ENCODE measurements at places on chromosomes 12 and 14. TPM values are rescaled to one million over a fixed set of nuclear protein-coding genes. Genes with fewer than 3 reads are reported as not detected.

DNA sequence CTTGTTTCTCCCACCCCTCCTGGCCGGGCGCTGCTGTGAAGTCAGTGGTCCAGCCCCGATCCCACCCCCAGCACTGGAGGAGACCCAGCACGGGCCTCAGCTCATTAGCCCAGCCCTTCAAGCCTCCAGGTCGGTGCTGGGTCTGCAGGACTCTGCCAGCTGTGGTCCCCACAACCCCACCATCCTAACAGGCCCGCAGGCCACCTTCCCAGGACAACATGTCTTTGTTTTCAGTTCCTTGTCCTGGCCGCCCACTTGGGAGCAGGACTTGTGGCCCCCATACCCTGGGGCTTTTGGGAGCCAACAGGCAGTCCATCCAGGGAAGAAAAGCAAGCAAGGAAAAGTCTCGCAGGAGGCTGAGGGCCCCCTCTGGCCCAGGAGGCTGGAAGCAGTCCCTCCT, 60.0 kb downstream of the HRK start:
- H3K36me3 ChIP-seq: peaks cover 2% of the 10 kb centered on the region
- peaks cover 21% of the 10 kb centered on the region for H3K4me1 ChIP-seq
- peak overlapping the region; percentile 98 for H3K27ac ChIP-seq
- no peak for DNase-seq

DNA sequence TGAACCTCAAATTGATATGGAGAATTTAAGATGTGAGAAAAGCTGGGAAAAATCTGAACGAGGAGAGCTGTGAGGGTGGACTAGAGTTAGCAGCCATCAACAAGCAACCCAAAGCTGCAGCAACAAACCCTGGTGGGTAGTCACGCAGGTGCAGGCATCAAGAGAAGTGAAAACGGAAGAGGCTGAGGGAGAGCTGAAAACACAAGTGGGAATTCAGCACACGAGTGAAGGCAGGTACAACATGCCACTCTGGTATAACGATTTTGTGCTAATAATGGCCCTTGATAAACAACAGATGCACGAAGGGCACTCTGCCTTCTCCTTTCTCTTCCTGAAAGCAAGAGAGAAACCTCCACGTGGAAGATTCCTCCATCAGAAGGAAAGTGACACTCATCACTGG, 11.5 kb downstream of the TCL1B start:
- H3K36me3 ChIP-seq: peaks cover 4% of the 10 kb centered on the region
- H3K27ac ChIP-seq: no peak overlapping the region
- peaks cover 4% of the 10 kb centered on the region for H3K4me1 ChIP-seq
- peaks cover 78% of the 10 kb centered on the region for H3K27me3 ChIP-seq

GRCh38 chr12:108918206-108918605, 38.3 kb downstream of the DAO start:
- H3K27ac ChIP-seq: no peak overlapping the region
- no peak for DNase-seq

SERPINA3 gene
- total RNA-seq: not detected

- H3K27me3 ChIP-seq: no peaks in the 10 kb centered on the region
- H3K4me1 ChIP-seq: peaks cover 11% of the 10 kb centered on the region
- H3K27ac ChIP-seq: peak overlapping the region; percentile 89
- peak overlapping the region; percentile 63 for H3K4me3 ChIP-seq
- H3K36me3 ChIP-seq: peaks cover 7% of the 10 kb centered on the region
Observed at GRCh38 chr12:94405413-94406116, 54.1 kb downstream of the CEP83 start.

CLEC6A gene
- total RNA-seq: not detected

GRCh38 chr14:77198561-77198960, 17.0 kb downstream of the TMEM63C start:
- H3K36me3 ChIP-seq: no peaks in the 10 kb centered on the region
- no peak overlapping the region for H3K27ac ChIP-seq
- H3K27me3 ChIP-seq: peaks cover 42% of the 10 kb centered on the region
- no peak overlapping the region for H3K4me3 ChIP-seq
- peaks cover 2% of the 10 kb centered on the region for H3K4me1 ChIP-seq
